ENCODE measurements at places on chromosomes 1 and 21.

DNA sequence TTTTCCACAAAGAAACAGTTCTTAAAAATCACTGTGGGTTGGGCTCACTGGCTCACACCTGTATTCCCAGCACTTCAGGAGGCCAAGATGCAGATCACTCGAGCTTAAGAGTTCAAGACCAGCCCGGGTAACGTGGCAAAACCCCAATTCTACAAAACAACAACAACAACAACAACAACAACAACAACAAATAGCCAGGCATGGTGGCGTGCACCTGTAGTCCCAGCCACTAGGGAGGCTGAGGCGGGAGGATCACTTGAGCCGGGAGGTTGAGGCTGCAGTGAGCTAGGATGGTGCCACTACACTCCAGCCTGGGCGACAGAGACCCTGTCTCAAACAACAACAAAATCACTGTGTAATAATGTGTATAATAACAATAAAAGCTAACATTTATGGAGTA is 40.8 kb downstream of the CDCP2 start:
- no peak for DNase-seq

GRCh38 chr1:162562470-162562828 is 927 bp downstream of the UAP1 start:
- peak; percentile 62 for DNase-seq

DNA sequence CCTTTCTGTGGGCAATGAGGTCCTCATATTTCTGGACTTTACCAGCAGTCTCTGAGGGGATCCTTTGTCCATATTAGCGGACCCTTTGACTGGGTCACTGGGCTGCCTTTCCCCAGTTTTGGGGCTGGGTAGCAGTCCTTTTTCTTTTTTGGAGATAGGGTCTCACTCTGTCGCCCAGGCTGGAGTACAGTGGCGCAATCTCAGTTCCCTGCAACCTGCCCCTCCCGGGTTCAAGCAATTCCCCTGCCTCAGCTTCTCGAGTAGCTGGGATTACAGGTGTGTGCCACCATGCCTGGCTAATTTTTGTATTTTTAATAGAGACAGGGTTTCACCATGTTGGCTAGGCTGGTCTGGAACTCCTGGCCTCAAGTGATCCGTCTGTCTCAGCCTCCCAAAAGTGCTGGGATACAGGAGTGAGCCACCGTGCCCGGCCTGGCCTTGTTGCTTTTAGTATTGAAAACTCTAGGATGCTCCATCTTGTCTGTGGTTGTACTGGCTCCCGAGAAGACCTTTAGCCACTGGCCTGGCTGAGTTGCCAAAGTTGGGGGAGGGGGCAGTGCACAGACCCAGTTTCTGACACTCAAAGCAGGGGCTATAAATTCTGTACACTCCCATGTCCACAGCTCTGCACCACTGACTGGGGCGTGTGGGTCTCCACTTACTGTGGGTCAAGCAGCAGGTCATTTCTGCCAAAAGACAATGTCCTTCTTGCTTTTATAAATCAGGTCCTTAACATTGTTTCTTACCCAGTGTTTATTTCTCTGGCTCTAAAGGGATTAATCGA is 33.1 kb downstream of the MAN1C1 start:
- no peak for DNase-seq

GRCh38 chr21:16287046-16287445 is 557.3 kb downstream of the USP25 start:
- DNase-seq: no peak

GRCh38 chr1:98404866-98405265 is 256.7 kb upstream of the SNX7 start:
- DNase-seq: no peak

DNA sequence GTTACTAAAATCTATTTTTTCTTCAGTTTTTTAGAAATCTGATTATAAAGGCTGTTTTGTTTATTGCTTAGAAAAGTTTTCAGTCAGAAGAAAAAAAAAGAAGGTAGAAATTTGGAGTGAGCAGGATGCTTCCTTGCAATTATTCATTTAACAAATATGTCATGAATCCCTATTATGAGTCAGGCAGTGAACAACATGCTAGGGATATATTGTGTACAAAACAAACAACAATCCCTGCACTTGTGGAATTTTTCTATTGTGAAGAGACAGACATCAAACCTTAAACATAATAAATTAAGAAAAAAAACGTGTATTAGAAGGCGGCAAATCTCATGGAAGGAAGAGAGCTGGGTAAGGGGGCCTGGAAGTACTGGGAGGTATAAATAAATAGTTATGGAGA is 664.1 kb upstream of the CAMK1G start:
- DNase-seq: peak; percentile 69

GRCh38 chr1:223177681-223178080 is 34.6 kb upstream of the TLR5 start:
- no peak for DNase-seq

- no peak for DNase-seq
These were observed 6.2 kb downstream of the SLC6A9 start for GRCh38 chr1:44024903-44025525.

DNA sequence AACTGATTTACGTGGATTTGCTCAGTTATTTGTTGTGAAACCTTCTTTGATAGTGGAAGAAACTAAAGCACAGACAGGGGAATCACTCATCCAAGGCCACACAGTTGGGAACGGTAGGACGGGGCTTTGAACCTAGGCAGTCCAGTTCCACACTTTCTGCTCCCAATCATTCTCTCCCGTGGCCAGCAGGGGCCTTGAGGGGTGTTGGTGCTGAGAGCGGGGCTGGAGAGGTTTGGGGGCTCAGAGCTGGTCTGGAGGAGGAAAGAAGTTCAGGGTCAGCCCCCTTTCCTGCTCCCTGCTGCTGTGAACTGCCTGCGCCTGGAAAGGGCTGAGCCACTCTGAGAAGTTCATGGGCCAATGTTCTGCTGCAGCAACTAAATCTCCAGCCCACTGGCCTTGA is 31.4 kb upstream of the ACTL8 start:
- no peak for DNase-seq

GRCh38 chr1:171998711-171999110 is 157.4 kb downstream of the DNM3 start:
- DNase-seq: peak; percentile 3

GRCh38 chr1:106748606-106749005 is 307.9 kb upstream of the PRMT6 start:
- DNase-seq: no peak

DNA sequence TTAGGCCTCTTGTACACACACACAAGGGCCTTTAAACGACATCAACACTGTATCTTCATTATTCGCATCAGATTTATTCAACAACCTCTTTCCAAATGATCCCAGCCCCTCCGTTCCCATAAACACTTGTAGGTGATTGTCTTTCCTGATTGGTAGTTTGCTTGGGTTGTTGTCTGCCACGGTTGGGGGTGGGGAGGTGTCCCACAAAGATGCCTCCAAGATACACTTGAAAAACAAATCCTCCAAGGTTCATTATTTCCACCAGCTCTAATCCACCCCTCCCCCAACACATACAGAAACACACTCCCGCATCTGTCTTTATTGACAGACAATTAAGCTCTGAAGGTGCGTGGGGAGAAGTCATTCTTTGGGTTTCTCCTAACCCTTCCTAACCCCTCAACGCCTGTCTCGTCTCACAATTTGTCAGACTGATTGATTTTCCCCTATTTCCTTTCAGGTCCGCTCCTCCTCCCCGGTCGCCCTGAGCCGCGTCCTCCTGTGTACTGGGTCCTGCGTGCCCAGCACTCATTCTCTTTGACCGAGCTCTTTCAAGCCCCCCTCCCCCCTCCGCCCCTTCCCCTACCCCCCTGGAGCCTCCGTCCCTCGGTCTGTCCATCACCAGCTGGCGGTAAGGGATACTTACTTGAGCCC is 1.4 kb downstream of the WDR26 start:
- peak; percentile 26 for DNase-seq

DNA sequence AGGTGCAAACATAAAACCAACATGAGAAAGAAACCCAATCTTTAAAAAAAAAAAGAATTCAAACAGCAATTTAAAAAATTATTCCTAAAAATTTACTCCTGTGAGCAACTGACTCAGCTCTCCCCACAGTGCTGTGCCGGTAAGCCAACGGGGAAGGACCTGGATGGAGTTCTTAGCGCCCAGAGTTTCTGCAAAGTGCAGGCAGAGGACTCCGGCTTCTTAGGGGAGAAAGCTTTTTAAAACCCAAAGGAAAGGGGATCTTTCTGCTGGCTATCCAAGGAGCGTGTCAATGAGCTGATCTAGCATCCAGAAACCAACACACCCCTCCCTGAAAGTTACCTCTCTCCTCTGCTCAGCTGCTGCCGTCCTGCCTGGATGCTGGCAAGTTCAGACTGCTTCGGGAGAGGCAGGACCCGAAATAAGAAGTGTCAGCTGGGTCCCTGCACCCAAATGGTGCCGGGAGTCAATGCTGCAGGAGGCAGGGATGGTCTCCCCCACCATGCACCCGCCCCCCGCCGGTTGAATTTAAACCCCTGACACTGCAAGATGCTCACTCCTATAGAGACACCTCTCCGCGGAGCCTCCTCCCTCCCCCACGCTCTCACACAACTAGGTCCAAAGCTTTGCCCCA is 32.2 kb upstream of the H6PD start:
- DNase-seq: peak; percentile 29

GRCh38 chr1:184945029-184945428 is 29.3 kb downstream of the NIBAN1 start:
- DNase-seq: no peak

DNA sequence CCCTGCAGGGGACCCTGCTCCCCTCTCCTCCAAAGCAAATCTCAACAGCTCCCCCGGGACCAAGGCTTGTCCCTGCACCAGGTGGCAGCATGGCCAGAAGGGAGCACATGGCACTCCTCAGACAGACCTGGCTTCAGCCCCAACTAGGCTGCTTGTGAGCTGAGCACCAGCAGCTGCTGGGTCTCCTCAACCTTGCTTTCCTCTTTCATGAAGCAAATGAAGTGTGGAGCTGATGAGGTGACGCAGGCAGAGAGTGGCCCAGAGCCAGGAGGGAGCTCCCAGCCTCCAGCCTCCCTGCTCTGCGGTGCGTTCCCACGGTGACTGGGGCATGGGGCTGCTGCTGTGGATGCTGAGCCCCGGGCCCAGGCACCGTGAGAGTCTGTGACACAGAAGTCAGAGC is 34.0 kb downstream of the MEGF6 start:
- DNase-seq: no peak

GRCh38 chr1:87017998-87018672 is 103.7 kb downstream of the HS2ST1 start:
- DNase-seq: no peak

GRCh38 chr1:18282851-18283600 is 175.4 kb downstream of the IGSF21 start:
- DNase-seq: no peak

DNA sequence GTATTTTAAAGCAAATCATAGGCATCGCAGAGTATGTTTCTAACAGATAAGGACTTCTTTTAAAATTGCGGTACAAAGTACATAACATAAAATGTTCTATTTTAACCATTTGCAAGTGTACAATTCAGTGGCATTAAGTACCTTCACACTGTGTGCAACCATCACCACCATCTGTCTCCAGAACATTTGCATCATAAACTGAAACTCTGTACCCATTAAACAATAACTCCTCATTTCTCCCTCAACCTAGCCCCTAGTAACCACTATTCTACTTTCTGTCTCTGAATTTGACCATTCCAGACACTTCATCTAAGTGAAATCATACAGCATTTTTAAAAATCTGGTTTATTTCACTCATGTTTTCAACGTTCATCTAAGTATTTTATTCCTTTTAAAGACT is 16.6 kb upstream of the ATF3 start:
- no peak for DNase-seq

GRCh38 chr1:185016880-185017279 is 28.5 kb upstream of the RNF2 start:
- no peak for DNase-seq

GRCh38 chr1:16138772-16139221 is 17.1 kb downstream of the EPHA2 start:
- DNase-seq: peak; percentile 54

- DNase-seq: no peak
These were observed 28.5 kb upstream of the SELENON start for GRCh38 chr1:25771221-25772114.

GRCh38 chr1:84253891-84254290 is 47.6 kb upstream of the SAMD13 start:
- DNase-seq: peak; percentile 85

- peak; percentile 23 for DNase-seq
These were observed 94.6 kb downstream of the STUM start for GRCh38 chr1:226643177-226643576.

DNA sequence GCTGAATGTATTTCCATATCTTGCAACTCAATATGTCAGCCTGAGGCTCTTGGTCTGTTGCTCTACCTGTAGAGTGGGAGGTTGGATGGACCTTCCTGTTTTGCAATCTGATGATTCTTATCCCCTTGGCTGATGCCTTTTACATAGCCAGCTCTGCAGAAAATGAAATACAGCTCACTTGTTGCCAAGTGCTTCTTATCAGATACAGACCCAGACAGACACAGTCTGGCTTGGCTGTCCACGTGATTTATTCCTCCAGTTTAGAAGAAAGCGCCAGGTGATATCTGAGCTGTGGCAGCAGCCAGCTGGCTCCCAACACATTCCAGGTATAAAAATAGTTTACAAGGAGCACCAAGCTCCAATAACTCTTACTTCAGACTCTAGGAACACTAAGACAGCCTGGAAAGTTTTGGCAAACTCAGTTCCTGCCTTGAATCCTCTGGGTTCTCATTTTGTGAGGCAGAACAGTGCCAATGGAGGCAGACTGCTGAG is 479.2 kb upstream of the USP24 start:
- DNase-seq: no peak

GRCh38 chr1:7473223-7474142 is 297.6 kb upstream of the VAMP3 start:
- DNase-seq: no peak

All from LHCN-M2 (cell line).